Stimulated activated CD4-positive, alpha-beta T cell treated with anti-CD3 and anti-CD28 coated beads, Interleukin-12 subunit alpha, Interleukin-12 subunit beta, amount 100 ng/mL, for 48 hours (primary cell): ENCODE measurements at places on chromosomes 3 and 15.

DNA sequence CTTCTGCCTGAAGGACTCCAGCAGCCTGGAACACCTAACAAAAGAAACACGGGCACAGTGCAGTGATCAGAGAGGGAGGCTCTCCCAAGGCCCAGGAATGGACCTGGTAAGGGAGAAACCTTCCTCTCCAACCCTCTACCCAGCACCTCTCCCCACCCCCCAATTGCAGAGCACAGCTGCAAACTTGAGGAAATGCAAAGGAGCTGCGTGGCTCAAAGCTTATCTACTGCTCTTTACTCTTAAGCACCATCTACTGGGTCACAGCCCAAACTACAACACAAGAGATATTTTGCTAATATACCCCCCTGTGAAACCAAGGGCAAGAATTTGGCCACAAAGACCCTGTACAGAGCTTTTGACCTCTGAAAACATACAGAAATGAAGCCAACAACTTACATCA is 328.3 kb downstream of the OXSM start:
- no peak for DNase-seq

GRCh38 chr3:50254577-50255250 is 14.2 kb upstream of the SEMA3B start:
- DNase-seq: no peak

GRCh38 chr3:186003610-186004009 is 65.8 kb upstream of the TRA2B start:
- DNase-seq: no peak

- no peak for DNase-seq
Observed at GRCh38 chr15:70892912-70893560, 410 bp downstream of the LRRC49 start.

DNA sequence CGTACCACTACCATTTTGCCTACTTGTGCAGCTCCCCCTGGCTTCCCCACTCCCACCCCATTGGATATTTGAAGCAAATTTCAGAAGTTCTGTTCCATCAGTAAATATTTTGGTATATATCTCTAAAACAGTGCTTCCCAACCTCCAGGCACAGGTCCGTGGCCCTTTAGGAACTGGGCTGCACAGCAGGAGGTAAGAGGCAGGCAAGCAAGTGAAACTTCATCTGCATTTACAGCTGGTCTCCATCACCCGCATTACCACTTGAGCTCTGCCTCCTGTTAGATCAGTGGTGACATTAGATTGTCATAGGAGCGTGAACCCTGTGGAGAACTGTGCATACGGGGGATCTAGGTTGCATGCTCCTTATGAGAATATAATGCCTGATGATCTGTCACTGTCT is 97.2 kb upstream of the LRRFIP2 start:
- no peak for DNase-seq

DNA sequence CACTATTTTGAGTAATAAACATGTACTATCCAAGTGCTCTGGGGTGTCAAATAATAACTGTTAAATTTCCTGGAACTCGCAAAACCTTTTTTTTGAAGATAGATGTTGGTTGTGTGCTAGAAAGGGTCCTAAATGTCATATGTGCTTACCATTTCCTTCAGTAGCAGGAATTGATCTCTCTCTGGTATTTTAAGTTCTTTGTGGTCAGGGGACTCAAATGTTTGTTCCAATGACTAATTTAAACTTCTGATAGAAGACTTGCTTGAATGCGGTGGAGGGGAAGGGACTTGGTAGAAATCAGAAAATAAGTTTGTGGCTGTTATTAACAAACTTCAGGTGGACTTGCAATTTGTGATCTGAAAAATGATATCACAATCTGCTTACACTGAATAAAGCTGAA is 26.8 kb downstream of the ARIH2 start:
- no peak for DNase-seq

DNA sequence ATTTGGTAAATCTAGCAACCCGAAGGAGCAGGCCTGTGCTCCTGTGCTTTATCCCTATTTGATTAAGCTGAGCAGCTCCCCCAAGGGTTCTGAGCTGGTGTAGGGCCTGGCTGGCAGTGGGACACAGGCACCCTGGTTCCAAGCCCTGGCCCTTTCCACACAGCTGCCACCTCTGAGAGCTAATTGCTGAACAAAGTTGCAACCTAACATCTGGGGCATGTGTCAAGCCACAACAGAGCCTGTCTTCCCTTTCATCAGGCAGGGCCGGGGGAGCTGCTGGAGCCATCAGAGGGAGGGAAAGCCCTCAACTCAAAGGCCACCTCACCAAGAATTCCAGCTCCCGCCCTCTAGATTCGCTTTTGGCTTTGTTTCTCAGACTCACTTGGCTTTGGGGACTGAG is 17.1 kb upstream of the MRPS22 start:
- no peak for DNase-seq

DNA sequence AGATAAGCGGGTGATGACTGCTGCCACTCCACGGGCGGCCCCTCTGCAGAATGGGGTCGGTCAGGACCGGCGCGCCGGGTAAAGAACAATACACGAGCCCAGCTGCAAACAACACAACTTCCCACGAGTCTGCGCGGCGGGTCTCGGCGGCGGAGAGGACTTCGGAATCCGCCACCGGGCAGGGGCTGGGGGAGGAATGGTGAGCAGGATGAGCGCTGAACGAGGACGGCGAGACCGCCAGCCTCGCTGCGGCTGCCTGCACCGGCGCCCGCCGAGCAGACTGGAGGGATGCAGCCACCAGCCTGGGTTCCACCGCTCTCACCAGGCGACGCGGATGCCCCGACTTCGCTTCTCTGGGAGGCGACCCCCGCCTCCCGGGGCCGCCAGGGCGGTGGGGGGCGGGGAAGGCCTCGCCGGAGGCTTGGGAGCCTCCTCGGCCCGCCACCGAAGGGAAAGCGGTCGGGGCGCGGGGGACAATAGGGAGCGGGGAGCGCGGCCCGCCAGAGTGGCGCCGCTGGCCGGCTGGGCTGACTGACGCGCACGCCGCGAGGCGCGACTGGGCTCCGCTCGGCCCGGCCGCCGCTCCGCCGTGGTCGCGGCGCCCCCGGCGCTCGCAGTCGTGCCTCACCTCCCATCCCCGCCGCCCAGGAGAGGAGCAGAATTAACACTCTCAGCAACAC is 515 bp downstream of the ADAM10 start:
- no peak for DNase-seq

GRCh38 chr3:13108861-13109260 is 35.6 kb upstream of the IQSEC1 start:
- DNase-seq: no peak

DNA sequence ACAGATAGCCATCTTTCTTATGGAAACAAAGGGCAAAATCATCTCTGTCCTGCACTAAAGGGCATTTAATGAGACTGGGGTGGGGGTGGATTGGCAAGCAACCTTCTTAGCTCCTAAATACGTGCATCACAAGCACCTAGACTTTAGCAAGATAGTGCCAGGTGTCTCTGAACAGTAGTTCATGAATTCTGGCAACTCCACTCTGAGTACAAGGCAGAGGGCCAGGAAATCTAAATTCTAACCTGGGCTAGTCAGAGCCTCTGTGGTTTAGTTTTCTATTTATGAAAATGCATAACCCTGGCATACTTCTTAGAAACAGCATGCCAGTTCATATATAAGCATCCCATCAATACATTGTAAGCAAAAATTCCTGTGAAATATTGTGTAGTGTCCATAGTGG is 788.5 kb downstream of the MCTP2 start:
- DNase-seq: no peak

DNA sequence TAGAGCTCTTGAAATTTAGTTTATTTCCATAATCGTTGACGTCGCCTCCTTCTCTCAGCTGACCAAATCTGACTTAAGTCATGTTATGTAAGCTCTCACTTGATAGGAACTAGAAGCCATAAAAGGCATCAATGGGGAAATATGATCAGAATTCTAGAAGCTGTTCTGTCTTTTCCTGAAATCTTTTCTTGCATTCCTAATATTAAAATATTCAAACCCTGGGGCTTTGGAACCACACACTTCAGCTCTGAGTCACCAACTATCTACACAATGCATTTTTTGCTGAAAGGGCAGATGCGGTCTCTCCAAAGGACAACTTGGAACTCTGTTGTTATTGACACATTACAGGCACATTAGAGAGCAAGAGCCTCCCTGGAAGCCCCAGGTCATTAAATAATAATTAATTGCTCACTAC is 91.3 kb downstream of the LARS2 start:
- no peak for DNase-seq
